Suppressor macrophage treated with lipopolysaccharide for 1 hour (primary cell): ENCODE measurements at places on chromosomes 4 and X.

- DNase-seq, result no peak
Measured at GRCh38 chr4:180990931-180991330, 1252.3 kb upstream of the TENM3 start.

DNA sequence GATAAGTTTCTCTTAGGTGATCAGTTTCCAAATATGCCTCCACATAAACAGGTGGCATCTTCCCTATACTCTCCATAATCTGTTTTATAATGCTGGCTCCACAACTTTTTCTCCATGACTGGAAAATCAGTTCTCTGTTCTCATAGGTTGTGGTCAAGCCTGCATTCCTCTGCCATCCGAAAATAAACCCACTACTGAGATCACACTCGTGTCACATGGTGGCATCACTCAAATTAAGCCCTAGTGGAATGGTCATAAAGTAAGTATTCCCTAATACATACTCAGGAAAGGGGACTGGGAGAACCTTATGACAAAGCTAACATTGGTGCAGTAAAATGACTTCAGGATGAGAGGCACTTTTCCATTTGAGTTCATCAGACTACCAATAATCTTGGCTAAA lies 37.6 kb downstream of the MAGED4B start:
- no peak for DNase-seq

GRCh38 chr4:108193886-108194672 lies 25.3 kb upstream of the LEF1 start:
- DNase-seq, result no peak

GRCh38 chrX:92232182-92232581 lies 453.0 kb downstream of the PCDH11X start:
- no peak for DNase-seq

- no peak for DNase-seq
Measured at GRCh38 chr4:112753333-112753732, 116.4 kb downstream of the LARP7 start.

DNA sequence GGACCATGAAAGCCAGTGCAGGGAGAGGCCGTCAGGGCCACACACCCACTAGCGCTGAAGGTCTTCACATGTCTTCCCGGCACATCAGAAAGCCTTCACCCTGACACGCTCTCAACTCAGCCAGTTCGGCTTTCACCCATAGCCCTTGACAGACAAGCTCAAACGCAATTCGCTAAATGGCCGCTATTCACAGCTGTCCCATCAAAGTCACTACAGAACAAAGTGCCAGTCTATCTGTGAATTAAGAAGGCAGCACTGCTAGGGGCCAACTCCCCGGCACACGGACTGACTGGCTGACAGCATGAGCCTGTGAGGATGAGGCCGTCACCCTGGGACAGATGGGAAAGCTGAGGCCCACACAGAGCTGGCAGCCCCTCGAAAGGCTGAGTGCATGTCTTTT lies 45.7 kb downstream of the ACOX3 start:
- DNase-seq, result no peak

DNA sequence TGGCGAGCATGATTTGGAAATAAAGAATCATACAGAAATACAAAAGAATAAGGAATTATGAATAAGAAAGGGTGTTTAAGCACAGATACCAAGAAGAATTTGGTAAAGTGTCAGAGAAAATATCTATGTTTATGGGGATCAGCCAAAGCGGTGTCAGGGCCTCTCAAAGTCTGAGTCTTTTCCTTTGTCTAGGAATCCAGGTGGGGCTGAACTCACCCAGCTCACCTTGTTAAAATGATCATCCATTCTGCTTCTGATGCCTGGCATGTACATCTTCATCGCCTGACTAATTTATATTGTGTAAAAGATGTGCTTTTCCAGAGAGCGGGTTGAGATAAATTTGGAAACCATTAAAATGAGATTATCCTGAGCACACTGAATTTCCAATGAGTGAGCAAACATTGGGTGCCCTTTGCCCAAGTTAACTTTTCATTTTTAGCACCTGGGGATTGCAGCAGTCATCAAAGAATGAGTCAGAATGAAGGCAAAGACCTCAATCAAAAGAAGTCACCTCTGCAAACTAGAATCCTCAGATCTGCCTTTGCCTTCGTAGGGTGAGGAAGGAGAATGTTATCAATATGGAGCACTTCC lies 141.9 kb upstream of the ANXA3 start:
- no peak for DNase-seq

DNA sequence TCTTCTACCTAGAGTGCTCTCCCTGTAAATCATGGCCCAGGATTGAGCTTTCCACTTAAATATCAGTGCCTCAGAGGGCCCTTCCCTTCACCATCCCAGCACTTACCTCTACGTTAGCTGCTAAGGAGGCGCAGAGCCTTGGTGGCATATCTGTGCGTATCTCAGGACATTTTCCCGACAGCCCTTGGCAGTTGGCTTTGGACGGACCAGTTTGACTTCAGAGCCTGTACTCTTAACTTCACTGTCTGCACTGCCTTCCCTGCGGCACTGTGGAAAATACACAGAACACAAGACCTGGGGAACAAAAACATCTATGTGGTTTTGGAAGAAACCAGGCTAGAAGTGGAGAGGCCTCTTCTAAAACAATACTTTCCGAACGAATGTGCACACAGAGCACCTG lies 2.4 kb downstream of the TADA2B start:
- no peak for DNase-seq

DNA sequence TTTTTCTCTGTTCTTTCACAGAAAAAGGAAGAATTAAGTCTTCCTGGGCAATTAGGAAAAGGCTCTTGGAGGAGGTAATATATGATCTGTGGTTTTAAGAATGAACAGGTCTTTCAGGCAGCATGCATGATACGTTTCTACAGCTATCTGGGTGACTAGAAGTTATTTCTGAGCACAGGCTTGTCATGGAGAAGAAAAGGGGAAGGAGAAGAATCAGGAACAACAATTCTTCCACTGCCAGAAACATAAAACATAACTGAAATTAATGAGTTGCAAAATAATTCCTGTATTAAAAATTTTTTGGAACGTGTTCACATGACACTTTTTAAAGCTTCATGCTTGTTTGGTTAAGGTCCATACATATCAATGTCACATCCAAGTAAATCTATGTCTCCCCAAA lies 17.7 kb upstream of the STIM2 start:
- peak; percentile 26 for DNase-seq

DNA sequence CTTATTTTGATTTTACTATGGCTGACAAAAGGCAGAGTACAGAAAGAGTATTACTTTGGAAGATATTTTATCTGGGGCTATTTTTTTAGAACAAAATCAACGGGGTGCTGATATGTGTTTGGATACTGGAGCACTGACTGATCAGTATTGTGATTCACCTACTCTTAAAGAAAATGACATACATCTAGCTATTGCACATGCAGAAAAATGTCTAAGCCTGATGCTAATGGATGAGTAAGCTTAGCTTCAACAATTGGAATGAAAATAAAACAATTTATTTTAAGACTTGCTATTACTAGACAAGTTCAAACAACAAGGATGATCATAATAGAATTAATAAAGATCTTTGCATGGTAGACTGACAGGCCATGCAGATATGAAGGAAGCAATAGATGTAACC lies 262.0 kb downstream of the PPP1R2C start:
- DNase-seq, result no peak

GRCh38 chr4:158906073-158906472 lies 137.2 kb downstream of the FNIP2 start:
- DNase-seq, result no peak

GRCh38 chr4:72375073-72375736 lies 193.8 kb downstream of the ADAMTS3 start:
- DNase-seq, result no peak

GRCh38 chr4:187604984-187605383 lies 390.6 kb upstream of the ZFP42 start:
- DNase-seq, result no peak

GRCh38 chr4:183905593-183906488 lies 734 bp downstream of the STOX2 start:
- DNase-seq, result no peak

- no peak for DNase-seq
Measured at GRCh38 chrX:36528661-36529060, 479.5 kb upstream of the FAM47C start.

DNA sequence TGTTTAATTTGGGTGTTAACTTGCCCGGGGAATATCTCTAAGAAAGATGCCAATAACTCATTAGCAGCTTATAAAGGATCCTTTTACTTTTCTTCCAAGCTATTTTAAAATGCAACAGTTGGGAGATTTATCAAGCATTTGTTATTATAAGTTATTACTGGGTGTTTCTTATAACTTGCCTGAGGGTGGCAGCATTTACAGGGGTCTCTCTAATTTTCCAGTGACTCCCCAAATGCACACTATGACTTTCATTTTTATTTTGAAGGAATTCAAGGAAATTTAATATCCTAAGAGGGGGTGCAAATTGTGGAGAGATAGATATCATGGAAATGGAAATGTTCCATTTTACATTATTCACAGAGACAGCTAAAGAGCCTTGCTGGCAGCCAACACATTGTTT lies 138.0 kb downstream of the PDGFRA start:
- no peak for DNase-seq

- peak; percentile 52 for DNase-seq
Measured at GRCh38 chr4:11487868-11488544, 59.3 kb upstream of the HS3ST1 start.

- no peak for DNase-seq
Measured at GRCh38 chrX:140439476-140439875, 65.4 kb downstream of the SOX3 start.
